GM12864 (cell line): ENCODE measurements at places on chromosomes 16 and 17.

DNA sequence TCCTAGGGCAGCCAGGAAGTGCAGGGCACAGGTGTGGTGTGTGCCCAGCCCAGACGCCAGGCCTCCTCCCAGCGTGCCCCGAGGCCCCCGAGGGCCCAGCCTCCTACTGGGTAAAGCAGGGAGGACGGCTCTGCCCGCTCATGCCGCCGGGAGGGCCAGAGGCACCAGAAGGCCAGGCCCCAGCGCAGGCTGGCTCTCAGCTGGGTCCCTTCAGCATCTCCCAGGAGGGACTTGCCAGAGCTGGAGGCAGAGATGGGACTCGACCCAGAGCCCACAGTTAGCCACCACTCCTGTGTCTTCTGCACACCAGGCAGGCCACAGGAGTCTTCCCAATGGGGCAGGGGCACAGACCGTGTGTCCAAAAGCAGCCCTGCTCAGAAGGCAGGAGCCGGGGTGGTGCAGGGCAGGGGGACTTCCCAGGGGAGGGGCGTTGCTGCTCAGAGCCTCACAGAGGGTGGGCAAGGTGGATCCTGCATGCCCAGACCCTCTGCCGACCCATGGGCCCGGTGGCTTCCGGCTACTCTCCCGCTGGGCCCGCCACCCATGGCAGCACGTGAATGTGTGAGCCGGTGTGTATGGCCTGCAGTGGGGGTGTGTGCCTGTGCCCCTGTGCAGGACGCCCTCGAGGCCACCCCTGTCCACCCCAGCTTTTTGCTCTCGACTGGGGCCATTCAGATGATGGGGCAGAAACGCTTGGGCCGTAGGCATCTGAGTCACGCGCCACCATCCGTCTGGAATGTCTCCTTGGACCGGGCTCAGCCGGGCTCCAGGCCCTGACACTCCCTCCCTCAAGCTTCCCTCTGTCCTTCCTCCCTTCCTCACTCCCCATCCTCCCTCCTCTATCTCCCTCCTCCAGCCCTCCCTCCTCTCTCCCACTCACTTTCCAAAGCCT, 5.7 kb upstream of the ZNF469 start:
- DNase-seq = no peak

DNA sequence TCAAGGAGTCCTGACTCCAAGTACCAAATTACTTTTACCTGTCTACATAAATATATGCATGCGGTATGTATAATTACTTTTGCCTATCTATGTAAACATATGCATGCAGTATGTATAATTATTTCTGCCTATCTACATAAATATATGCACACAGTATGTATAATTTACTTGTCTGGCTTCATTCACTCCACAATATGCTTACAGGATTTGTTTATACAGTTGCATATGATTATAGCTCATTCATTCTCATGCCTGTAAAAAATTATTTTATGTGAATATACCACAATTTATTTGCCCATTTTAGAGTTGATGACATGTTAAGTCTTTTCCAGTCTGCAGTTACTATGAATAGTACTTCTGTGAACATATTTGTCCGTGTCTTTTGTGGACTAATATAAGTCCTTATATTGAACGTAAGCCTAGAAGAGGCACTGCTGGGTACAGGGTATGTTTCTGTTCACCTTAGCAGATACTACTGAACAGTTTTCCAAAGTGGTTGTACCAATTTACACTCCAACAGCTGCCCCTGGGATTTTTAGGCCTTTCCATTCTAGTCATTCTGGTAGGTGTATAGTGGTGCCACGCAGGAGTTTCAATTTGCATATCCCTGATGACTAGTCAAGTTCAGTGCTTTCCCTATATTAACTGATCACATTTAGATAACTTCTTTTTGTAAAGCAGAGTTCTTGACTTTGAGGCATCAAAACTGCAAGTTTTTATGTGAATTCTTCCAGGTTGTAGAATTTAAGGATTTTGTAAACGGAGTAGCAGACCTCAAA, 47.0 kb downstream of the MARVELD3 start:
- DNase-seq = no peak

DNA sequence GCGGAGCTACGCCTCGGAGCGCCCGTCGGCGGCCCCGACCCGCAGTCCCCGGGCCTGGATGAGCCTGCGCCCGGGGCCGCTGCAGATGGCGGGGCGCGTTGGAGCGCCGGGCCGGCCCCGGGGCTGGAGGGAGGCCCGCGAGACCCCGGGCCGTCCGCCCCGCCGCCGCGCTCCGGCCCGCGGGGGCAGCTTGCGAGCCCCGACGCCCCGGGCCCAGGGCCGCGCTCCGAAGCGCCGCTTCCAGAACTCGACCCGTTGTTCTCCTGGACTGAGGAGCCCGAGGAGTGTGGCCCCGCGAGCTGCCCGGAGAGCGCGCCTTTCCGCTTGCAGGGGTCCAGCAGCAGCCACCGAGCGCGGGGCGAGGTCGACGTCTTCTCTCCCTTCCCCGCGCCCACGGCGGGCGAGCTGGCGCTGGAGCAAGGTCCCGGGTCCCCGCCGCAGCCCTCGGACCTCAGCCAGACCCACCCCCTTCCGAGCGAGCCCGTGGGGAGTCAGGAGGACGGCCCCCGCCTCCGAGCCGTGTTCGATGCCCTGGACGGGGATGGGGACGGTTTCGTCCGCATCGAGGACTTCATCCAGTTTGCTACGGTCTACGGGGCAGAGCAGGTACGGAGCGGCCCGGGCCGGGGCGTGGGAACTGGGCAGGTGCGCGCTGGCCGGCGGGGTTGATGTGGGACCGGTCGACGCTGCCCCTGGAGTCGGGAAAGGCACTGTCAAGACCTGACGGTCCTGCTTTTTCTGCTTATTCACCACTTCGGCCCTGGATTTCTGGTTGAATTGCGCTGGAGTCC, 861 bp downstream of the RAB11FIP3 start:
- DNase-seq = no peak

DNA sequence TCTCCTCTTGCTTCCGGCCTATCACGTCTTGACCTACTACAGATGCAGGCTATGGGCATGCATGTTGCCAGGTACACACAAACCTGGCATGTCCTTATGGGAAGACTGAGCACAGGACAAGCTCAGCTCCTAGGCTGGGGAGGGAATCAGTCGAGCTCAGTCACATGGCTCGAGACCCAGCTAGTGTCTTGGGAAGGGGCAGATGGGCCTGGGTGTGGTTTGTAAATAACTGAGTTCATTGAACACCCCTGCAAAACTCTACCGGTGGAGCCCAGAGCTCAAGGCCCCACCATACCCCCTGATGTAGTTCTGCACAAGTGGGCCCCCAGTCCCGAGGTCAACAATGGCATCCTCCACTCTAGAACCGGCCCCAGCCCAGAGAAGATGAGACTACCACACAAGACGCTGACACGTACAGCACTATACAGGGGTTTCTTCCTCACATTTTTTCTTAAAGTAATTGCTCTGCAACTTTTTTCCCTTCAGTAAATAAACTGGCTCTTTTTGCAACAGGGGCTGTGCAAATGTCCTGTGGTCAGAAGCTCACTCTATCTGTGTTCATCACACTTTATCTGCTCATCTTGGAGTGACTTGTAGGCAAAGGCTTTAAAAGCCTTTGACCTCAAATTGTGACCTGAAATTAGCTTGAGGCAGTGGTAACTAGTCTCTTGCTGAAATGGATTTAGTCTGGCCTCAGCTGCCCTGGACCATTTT, 22.9 kb downstream of the ZNHIT3 start:
- DNase-seq = no peak

DNA sequence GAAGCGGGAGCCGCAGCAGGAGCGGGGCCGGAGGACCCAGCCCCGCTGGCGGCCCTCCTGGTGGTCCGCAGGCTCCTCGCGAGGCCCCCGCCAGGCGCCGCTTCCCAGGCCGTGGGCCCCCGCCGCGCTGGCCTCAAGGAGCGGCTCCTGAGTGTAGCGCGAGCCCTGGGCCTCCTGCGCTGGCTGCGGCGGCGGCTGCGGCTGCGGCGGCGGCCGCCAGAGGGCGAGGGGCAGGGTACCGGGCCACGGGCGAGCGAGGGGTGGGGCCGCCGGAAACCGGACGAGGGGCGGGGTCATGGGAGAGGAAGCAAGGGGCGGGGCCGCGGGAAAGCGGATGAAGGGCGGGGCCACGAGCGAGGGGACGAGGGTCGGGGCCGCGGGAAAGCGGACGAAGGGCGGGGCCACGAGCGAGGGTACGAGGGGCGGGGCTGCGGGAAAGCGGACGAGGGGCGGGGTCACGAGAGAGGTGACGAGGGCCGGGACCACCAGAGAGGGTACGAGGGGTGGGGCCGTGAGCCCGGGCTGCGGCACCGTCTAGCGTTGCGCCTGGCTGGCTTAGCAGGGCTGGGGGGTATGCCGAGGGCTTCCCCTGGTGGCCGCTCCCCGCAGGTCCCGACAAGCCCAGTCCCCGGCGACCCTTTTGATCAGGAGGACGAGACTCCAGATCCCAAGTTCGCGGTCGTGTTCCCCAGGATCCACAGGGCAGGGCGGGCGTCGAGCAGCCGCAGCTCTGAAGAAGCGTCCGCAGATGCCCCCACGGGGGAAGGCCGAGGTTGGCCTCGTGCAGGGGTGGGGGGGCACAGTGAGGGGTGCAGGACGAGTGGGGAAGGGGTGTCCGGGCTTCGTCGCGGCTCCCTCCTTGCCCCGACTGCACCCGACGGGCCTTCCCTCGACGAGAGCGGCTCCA, 1.7 kb downstream of the MYO15B start:
- peak; percentile 49 for DNase-seq
